ENCODE measurements at places on chromosomes 11 and 22. TPM values are rescaled to one million over a fixed set of nuclear protein-coding genes. Genes with fewer than 3 reads are reported as not detected.

GRCh38 chr11:11960687-11961086 lies 47.7 kb downstream of the DKK3 start:
- H3K4me1 ChIP-seq, result peaks cover 3% of the 10 kb centered on the region
- no peak overlapping the region for H3K4me3 ChIP-seq
- no peaks in the 10 kb centered on the region for H3K27me3 ChIP-seq
- H3K27ac ChIP-seq, result no peak overlapping the region

Gene SLC37A2
- total RNA-seq, result not detected

DNA sequence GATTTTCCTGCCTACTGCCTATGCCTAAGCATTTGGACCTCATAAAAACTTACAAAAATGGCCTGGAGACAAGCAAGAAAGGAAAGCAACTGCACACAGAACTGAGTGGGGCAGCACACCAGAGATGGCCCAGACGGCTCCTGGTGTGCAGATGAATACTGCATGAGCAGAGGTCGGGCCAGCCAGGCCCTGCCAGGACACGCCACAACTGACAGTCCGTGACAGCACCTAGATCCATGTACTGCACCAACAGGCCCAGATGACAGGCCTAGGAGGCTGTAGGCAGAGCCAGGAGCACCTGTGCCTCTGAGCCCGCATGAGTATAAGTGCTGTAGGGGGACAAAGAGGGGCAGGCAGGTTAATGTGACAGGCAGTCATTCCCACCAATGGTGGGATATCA lies 160.2 kb downstream of the IGLL1 start:
- H3K27me3 ChIP-seq, result no peaks in the 10 kb centered on the region
- no peak overlapping the region for H3K27ac ChIP-seq
- H3K36me3 ChIP-seq, result no peaks in the 10 kb centered on the region
- H3K4me3 ChIP-seq, result no peak overlapping the region

DNA sequence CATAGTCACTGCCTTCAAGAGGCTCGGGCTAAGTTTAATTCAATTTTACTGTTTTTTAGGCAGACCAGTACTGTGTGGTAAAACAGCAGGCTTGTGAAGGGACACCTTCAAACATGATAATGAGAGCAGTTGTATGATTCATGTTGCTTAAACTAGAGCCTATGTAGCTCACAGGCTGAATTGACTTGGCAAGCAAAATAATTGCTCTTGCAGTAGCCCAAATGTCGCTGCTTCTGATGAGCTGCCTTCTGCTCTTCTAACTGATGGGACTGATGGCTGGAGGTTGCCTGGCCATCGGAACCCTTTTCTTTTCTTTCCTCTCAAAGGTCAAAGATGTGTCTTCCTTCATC lies 137.6 kb downstream of the MAML2 start:
- no peaks in the 10 kb centered on the region for H3K36me3 ChIP-seq
- H3K27me3 ChIP-seq, result no peaks in the 10 kb centered on the region
- H3K27ac ChIP-seq, result no peak overlapping the region
- no peak for DNase-seq

Gene SCN4B
- 0.42 TPM for total RNA-seq

DNA sequence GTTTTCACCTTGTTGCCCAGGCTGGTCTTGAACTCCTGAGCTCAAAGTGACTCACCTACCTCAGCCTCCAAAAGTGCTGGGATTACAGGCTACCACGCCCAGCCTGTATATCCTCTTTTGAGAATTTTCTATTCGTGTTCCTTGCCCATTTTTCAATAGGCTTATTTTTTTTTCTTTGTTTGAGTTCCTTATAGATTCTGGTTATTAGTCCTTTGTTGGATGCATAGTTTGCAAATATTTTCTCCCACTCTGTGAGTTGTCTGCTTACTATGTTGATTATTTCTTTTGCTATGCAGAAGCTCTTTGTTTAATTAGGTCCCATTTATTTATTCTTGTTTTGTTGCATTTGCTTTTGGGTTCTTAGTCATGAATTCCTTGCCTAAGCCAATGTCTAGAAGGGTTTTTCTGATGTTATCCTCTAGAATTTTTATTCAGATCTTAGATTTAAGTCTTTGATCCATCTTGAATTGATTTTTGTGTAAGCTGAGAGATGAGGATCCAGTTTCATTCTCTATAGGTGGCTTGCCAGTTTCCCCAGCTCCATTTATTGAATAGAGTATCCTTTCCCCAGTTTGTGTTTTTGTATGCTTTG lies 17.7 kb upstream of the ZBED5 start:
- no peak for DNase-seq
- H3K27me3 ChIP-seq, result no peaks in the 10 kb centered on the region
- peaks cover 27% of the 10 kb centered on the region for H3K4me1 ChIP-seq
- H3K27ac ChIP-seq, result peak overlapping the region; percentile 58
- H3K4me3 ChIP-seq, result no peak overlapping the region

DNA sequence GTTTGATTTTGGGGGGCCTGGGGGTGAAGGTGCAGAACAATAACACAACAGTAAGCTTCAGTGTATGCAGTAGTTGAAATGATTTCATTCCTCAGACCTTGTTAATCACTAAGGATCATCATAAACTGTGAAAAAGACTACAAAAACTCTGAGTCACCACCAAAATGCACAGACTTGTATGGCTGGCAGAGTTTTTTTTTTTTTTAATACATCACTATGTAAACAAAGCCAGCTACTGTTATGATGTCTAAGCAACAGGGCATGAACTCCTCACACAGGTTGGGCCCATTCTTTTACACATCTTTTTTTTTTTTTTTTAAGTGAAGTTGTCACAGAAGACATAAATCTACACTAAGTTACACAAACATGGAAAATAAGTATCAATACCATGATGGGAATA lies 311.9 kb downstream of the GUCY1A2 start:
- no peaks in the 10 kb centered on the region for H3K36me3 ChIP-seq
- H3K4me1 ChIP-seq, result peaks cover 6% of the 10 kb centered on the region
- H3K4me3 ChIP-seq, result no peak overlapping the region
- no peak for DNase-seq
- peak overlapping the region; percentile 45 for H3K27ac ChIP-seq

Gene TSPAN32
- not detected for total RNA-seq

Gene MMP11
- total RNA-seq, result 169 TPM

- peak overlapping the region; percentile 48 for H3K4me3 ChIP-seq
- H3K36me3 ChIP-seq, result peaks cover 3% of the 10 kb centered on the region
- H3K27ac ChIP-seq, result no peak overlapping the region
- DNase-seq, result no peak
- peaks cover 69% of the 10 kb centered on the region for H3K27me3 ChIP-seq
These were observed 1.7 kb downstream of the PGR start for GRCh38 chr11:101127699-101128570.

DNA sequence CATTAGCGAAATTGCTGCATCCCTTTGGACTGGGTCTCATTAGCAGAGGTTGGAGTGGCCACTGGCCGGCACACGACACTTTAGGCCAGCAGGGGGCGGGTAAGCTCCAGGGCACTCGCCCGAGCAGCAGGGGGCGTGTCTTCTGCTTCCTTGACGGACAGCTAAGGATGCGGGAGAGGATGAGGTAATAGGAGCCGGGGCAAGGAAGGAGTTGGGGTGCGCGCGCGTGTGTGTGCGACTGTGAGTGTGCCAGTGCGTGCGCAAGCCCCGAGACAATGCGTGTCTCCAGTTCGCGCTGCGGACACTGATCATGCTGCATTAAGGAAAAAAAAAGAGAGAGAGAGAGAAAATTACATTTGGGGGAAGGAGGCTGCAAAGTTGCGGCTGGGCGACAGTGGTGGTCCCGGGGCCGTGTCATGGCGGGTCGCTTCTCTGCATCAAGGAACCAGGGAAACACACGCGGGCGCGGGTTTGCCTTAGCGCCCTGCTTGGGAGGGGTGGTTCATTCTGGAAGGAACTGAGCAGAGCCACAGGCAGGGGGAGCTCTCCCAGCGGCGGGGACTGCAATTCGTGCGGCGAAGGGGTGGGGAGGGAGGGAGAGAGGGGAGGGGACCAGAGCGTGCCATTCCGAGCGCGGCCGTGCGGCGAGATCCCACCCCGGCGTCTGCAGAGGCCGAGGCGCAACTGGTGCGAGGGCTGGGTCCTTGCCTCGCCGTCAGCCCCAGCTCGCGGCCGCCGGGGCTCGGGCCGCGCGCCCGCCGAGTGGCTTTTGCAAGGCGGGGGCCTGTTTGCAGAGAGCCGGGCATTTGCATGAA lies at the start of gene DTX4:
Gene DTX4, plus strand, starts transcription at position 625 of the 815 bp plus-strand sequence. CDS start 464 bp downstream, outside the sequence.
- H3K27ac ChIP-seq, result no peak within 1 kb of the TSS
- H3K27me3 ChIP-seq, result peaks cover 22% of the 10 kb centered on the region
- H3K36me3 ChIP-seq, result no peaks in the 10 kb centered on the region
- H3K4me3 ChIP-seq, result peak within 1 kb of the TSS; percentile 78
- peaks cover 23% of the 10 kb centered on the region for H3K4me1 ChIP-seq

- H3K36me3 ChIP-seq, result peaks cover 3% of the 10 kb centered on the region
- no peak overlapping the region for H3K4me3 ChIP-seq
- H3K27ac ChIP-seq, result no peak overlapping the region
- no peaks in the 10 kb centered on the region for H3K27me3 ChIP-seq
- H3K4me1 ChIP-seq, result no peaks in the 10 kb centered on the region
These were observed 26.6 kb downstream of the LDLRAD3 start for GRCh38 chr11:35970445-35970844.

Gene BBOX1
- 0.90 TPM for total RNA-seq

- no peaks in the 10 kb centered on the region for H3K36me3 ChIP-seq
- H3K4me1 ChIP-seq, result no peaks in the 10 kb centered on the region
- no peak overlapping the region for H3K27ac ChIP-seq
- H3K4me3 ChIP-seq, result no peak overlapping the region
- peaks cover 78% of the 10 kb centered on the region for H3K27me3 ChIP-seq
These were observed 16.5 kb upstream of the APOBEC3A start for GRCh38 chr22:38940811-38941384.

GRCh38 chr22:49853981-49854831 lies 562 bp downstream of the ZBED4 start:
- peaks cover 6% of the 10 kb centered on the region for H3K27me3 ChIP-seq
- no peak for DNase-seq
- peaks cover 3% of the 10 kb centered on the region for H3K36me3 ChIP-seq

DNA sequence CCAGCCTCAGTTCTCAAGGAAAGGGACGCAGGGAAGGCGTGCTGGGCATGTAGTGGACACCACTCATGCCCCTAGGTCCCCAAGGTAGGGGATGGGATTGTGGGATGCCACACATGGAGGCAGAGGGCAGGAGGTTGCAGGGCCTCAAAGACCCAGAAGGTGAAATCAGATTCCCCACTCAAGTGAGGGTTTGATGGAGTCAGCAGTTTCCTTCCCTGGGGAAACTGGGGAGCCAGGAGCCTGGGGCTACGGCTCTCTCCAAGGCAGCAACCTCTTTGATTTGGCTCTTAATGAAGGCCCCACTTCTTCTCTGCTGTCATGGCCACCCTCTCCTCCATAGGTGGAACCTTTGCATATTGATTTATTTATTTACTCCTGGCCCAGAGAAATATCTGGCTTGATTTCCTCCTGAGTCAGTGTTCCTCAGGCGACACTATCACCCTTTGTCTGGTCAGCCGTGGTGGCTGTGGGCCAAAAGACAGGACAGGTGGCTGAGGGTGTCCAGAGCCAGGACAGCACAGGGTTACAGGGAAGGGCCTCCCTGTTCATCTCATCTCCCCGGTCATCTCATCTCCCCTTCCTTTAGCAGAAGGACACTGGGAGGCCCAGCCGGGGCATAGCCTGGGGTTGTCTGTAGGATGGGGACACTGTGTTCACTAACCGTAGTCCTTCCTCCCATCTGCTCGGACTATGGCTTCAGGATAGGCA lies 9.6 kb downstream of the GNAZ start:
- no peak overlapping the region for H3K27ac ChIP-seq
- no peaks in the 10 kb centered on the region for H3K36me3 ChIP-seq
- no peak overlapping the region for H3K4me3 ChIP-seq
- no peaks in the 10 kb centered on the region for H3K4me1 ChIP-seq
- H3K27me3 ChIP-seq, result no peaks in the 10 kb centered on the region
- no peak for DNase-seq

GRCh38 chr11:29261831-29262230 lies 755.0 kb downstream of the KCNA4 start:
- no peaks in the 10 kb centered on the region for H3K4me1 ChIP-seq
- no peak for DNase-seq
- peaks cover 8% of the 10 kb centered on the region for H3K36me3 ChIP-seq
- no peak overlapping the region for H3K27ac ChIP-seq
- H3K4me3 ChIP-seq, result no peak overlapping the region

Gene KLHDC7B
- 7.2 TPM for total RNA-seq

Gene SERPIND1
- not detected for total RNA-seq

Gene SCN2B
- 0.24 TPM for total RNA-seq

Gene ZP1
- total RNA-seq, result 0.49 TPM

GRCh38 chr22:49097966-49098365 lies 729.7 kb downstream of the BRD1 start:
- no peaks in the 10 kb centered on the region for H3K36me3 ChIP-seq
- H3K4me3 ChIP-seq, result no peak overlapping the region

- peaks cover 3% of the 10 kb centered on the region for H3K4me1 ChIP-seq
- H3K4me3 ChIP-seq, result no peak overlapping the region
- no peak for DNase-seq
- H3K27me3 ChIP-seq, result peaks cover 4% of the 10 kb centered on the region
These were observed 146.8 kb upstream of the DDI1 start for GRCh38 chr11:103889679-103890078.

GRCh38 chr22:24489011-24489410 lies 6.1 kb upstream of the UPB1 start:
- H3K4me1 ChIP-seq, result peaks cover 27% of the 10 kb centered on the region
- H3K27me3 ChIP-seq, result peaks cover 9% of the 10 kb centered on the region
- no peak overlapping the region for H3K27ac ChIP-seq
- H3K36me3 ChIP-seq, result peaks cover 2% of the 10 kb centered on the region

DNA sequence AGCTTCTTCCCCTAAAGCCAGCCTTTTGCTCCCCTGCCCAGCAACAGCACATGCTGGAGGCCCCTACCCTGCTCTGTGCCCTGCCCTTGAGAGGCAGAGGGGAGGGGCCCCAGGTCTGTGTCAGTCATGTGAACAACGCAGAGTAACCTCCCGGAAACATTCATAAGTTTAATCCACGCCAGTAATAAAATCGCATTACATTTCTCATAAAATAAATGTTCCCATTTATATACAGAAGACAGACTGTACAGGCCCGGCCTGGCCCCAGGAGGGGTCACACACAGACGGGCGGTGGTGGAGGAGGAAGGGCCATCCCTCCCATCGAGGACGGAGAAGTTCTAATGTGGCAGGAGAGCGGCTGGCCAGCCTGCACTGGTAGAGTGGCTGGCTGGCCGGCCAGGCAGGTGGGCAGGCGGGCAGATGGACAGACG lies 39.5 kb downstream of the LMO1 start:
- H3K27ac ChIP-seq, result no peak overlapping the region
- H3K4me3 ChIP-seq, result no peak overlapping the region
- peak; percentile 88 for DNase-seq
- peaks cover 2% of the 10 kb centered on the region for H3K27me3 ChIP-seq

Gene RELT
- 4.5 TPM for total RNA-seq

Gene ASCL2
- total RNA-seq, result not detected

DNA sequence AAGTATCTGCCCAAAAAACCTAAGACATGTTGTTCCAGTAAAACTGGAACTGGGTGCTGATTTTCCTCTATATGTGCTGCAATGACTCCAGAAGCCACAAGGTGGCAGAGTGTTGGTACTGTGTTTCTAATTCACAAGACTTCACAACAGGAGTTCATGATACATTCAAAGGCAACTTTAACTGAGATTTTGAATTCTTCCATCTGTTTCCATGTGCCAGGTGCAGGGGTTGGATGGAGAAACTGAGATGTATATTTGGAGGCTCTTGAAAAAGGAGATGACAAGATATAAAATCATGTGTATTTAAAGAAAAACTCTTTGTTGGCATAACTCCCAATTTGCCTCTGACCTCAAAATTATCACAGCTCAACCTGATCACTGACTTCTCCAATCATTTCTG lies 1098.6 kb upstream of the CCDC90B start:
- no peaks in the 10 kb centered on the region for H3K36me3 ChIP-seq
- H3K27me3 ChIP-seq, result peaks cover 15% of the 10 kb centered on the region
- DNase-seq, result no peak
- H3K4me3 ChIP-seq, result no peak overlapping the region

Gene DUSP8
- total RNA-seq, result 12.1 TPM
